WTC11 (cell line): ENCODE measurements at places on chromosomes 7 and 10. TPM values are rescaled to one million over a fixed set of nuclear protein-coding genes. Genes with fewer than 3 reads are reported as not detected.
A peak's percentile ranks its signal among the peaks of the same experiment; 100 is the strongest.

The RBP3 gene
- total RNA-seq, result not detected in 3 replicates

The TMEM196 gene
- total RNA-seq, result 0.11 to 0.42 TPM (median 0.16 TPM) in 3 replicates

DNA sequence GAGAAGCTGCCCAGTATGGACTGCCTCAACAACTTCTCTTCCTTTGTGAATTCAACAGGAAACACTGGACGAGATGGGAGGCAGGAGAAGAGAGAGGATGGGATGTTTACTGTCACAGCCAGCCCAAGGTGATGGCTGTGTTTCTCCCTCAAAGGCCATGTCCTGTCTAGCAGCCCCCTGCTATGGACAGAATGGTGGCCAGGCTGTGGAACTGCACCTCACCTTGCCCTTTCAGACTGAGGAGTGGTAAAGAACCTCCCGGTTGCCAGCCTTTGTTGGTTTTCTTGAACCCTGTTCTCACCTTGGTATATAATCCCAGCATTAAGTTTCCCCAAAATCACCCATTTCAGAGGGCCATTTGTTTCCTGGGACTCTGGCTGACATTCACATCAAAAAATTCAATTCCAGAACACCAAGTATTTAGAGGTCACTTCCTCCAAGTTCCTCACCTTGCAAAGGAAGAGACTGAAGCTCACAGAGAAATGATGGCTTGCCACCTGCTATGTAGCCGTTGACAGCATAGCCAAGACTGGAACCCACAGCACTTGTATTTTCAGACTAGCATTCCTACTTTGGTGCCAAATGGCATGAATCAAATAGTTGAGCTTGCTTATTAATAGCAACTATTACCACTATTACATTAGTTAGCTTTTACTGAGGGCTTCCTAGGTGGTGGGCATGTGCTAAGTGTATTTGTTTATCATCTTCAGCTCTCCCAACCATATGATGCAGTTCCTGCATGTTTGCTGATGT, 224.0 kb upstream of the GRB10 start:
- no peak overlapping the region for H3K27ac ChIP-seq
- no peaks in the 10 kb centered on the region for H3K4me1 ChIP-seq
- no peaks in the 10 kb centered on the region for H3K36me3 ChIP-seq
- no peak overlapping the region for H3K4me3 ChIP-seq
- H3K27me3 ChIP-seq, result no peaks in the 10 kb centered on the region

- no peak overlapping the region for H3K27ac ChIP-seq
- H3K27me3 ChIP-seq, result no peaks in the 10 kb centered on the region; the same call in 1 of the 2 replicates
- H3K4me1 ChIP-seq, result no peaks in the 10 kb centered on the region
- no peak for DNase-seq
- H3K36me3 ChIP-seq, result no peaks in the 10 kb centered on the region
- H3K4me3 ChIP-seq, result no peak overlapping the region
Observed at GRCh38 chr10:43772171-43772570, 123.5 kb upstream of the ZNF32 start.

DNA sequence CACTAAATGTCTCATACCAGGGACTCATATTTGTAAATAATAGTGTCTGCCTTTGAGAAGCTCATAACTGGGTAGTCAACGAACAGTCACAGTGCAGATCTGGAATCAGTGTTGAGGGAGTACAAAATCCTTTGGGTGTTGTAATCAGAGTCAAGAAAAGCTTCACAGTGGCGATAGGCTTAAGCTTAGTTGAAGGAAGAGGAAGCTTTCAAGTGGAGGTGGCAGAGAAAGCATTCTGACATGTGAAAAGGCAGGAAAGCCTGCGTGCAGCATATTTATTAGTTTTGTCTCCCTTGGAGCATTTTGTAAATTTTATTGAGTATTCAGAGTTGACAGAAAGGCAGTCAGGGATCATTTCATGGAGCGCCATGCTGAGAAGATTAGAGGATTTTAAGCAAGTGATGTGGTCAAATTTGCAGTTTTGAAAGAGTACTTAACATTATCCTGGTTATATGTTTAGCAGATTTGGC, 104.9 kb downstream of the ADK start:
- no peak for DNase-seq
- peak overlapping the region; percentile 94 for H3K27ac ChIP-seq
- no peaks in the 10 kb centered on the region for H3K36me3 ChIP-seq
- no peaks in the 10 kb centered on the region for H3K27me3 ChIP-seq
- H3K4me3 ChIP-seq, result no peak overlapping the region
